Activated CD4-positive, alpha-beta T cell treated with anti-CD3 and anti-CD28 coated beads, Interleukin-2, amount 50 U/mL, for 4 hours (primary cell): ENCODE measurements at places on chromosomes 7 and 10.
A peak's percentile ranks its signal among the peaks of the same experiment; 100 is the strongest.

DNA sequence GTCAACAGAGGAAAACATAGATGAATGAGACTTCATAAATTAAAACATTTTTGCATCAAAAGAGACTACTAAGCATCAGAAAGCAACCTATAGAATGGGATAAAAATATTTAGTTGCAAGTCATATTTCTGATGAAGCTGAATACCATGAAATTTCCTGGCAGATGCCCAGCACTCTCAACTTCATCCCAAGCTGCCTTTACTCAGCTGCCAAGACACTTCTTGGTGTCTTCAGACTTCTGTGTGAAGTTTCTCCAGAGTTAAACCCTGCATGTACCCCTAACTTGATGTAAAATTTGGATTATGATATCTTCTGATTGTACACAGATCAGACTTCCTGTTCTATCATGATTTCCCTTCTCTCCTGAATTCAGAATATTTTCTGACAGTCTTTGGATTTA, 73.2 kb downstream of the AKR1C4 start:
- DNase-seq: no peak

DNA sequence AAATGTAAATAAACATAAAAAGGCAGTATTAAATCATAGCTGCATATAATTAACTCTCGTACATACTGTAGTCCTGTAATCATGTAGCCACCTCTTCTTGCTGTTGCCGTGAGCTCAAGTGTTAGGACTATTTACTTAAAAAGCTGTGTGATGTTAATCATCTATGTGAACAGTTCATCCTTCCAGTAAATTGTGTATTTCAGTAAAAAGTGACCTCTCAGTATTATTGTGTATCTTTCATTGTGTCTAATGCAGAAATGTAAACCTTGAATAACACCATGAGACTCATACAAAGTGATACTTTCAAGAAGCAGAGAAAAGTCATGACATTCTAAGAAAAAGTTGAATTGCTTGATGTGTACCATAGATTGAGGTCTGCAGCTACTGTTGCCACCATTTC, 38.0 kb downstream of the ADD3 start:
- DNase-seq: no peak

DNA sequence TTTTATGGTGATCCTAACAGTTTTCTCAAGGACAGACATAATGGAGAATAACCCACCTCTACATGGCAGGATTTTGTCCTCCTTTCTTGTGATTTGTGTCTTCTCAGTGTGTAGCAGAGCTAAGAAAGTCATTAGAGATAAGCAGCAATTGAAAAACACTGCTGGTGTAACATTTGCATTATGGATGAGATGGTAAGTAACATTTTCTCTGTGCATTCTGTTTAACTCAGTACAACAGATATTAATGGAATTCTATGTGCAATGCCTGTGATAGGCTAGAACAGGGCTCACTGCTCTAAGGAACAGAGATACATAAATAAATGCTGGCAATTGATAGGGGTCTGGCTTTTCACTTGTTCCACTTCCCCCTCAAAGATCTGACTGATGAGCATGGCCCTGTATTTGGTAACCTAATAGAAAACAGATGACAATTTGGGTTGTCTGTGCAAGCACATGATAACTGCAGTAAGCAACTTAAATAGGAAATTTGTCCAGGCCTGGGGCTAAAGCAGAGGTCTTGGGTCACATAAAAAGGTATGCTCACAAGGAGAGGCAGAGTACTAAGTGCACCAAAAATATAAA, 560.3 kb upstream of the POM121L12 start:
- DNase-seq: no peak

- no peak for DNase-seq
Measured at GRCh38 chr10:58104351-58104751, 163.3 kb downstream of the IPMK start.

- no peak for DNase-seq
Measured at GRCh38 chr7:10860516-10860915, 113.2 kb upstream of the PHF14 start.

DNA sequence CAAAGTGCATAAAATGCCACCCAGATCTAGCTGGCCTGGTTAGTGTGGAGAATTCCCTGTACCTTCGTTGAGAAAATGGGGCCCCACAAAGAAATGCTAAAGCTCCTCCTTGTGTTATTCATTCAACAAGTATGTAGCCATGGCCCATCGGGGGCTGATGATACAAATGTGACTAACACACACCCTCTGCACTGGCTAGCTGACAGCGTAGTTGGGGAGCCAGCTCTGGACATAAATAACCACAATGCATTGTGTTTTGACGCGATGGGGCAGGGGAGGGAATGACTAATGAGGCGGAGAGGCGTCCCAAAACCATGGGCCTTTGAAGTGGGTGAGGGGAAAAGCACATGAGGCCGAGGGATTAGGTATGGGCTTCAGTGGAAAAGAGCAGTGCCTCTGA, 28.2 kb upstream of the ASL start:
- no peak for DNase-seq

- DNase-seq: no peak
Measured at GRCh38 chr7:99218406-99219184, 10.7 kb upstream of the KPNA7 start.

DNA sequence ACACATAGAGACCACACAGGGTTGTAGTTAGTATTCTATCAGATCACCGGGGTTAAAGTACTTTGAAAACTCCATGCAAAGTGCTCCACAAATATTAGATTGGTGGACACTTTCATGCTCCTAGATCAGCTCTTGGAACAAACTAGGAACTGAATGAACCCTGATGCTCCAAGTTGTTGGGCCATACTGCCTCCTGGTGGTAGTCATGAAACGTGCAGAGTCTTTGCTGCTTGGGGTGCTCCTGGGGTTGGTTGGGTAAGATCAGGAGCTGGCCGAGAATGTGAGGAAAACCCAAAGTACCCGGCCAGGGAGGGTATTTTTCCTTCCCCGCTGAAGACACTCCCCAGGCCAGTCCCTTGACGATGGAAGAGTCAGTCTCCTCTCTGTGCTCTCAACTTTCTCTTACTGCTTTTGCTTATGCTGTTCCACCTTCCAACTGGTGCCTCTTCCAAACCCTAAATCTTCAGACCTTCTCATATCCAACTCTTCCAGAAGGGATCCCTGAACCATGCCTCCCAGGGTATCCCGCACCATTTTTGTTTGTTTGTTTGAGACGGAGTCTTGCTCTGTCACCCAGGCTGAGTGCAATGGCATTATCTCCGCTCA, 918 bp upstream of the RPEL1 start:
- DNase-seq: peak; percentile 54

GRCh38 chr10:122388287-122388997, 13.9 kb downstream of the PLEKHA1 start:
- no peak for DNase-seq

DNA sequence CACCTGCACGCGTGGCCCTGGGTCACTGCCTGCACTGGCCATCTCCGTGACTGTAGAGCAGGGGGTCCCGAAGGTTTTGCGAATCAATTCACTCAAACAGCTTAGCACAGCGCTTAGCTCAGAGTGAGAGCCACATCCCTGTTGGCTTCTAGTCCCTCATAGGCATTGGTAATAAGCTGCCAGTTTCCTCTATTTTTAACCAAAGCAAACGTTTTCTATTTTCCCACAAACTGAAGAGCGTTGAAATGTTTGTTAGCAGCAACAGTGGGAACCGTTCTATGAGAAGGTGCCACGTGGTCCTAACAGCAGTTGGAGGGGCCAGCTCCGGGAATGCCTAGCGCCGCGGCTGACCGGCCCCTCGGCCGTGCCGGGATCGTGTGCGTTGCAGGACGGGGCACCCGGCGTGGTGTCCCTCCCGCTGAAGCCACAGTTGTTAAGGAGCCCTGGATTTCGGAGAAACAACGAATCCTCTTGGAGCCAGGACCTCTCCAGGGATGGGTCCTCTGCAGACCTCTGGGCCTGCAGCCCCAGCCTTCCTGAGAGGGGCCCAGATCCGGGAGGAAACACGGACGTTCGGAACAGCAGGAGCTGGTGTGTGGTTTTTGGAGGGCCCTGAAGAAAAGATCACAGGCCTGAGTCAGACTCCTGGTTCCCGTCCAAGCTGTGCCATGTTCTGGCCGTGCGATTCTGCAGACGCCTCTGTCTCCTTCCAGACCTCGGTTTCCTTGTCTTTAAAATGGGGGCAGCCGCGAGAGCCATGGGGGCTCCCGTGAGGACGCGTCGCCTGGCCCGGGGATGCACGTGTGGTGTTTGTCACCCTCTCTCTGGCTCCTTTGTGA, 40.3 kb downstream of the FAM20C start:
- no peak for DNase-seq

GRCh38 chr10:29482591-29483431, 152.0 kb downstream of the SVIL start:
- DNase-seq: no peak

- no peak for DNase-seq
Measured at GRCh38 chr7:101747053-101747878, 70.2 kb upstream of the CUX1 start.

DNA sequence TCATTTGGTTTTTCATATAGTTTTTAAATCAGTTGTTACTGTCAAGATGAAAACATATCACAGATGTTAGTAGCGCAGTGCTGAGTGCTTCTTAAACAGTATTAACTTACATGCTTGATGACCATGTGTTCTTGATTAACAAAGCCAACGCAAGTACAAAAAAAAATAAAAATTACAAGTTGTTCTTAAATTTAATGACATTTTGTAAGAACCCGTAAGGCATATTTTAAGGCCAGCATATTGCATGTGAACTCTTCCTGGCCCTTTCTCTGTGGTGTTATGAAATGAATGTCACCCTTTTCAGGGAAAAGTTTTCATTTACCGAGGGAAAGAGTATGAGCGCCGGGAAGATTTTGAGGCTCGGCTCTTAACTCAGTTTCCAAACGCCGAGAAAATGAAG, 140.4 kb upstream of the NPS start:
- DNase-seq: no peak

GRCh38 chr10:59575269-59575668, 134.4 kb downstream of the SLC16A9 start:
- no peak for DNase-seq

DNA sequence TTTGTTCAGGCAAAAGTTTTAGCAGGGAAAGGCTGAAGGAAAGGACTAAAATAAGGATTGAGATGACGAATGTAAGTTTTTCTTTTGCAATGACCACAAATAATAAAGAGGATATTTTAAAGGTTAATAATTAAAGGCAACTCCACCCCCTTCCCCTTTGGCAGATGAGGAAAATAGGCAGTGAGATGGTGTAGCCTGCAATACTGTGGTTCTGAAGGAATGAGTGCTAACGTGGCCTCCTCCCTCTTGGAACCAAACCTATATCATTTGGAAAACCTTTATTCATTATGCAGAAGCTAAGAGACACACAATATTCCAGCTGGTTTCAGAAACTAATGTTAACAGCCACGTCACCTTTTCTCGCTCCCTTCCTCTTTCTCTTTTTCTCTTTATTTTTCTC, 70.9 kb upstream of the COL1A2 start:
- no peak for DNase-seq

DNA sequence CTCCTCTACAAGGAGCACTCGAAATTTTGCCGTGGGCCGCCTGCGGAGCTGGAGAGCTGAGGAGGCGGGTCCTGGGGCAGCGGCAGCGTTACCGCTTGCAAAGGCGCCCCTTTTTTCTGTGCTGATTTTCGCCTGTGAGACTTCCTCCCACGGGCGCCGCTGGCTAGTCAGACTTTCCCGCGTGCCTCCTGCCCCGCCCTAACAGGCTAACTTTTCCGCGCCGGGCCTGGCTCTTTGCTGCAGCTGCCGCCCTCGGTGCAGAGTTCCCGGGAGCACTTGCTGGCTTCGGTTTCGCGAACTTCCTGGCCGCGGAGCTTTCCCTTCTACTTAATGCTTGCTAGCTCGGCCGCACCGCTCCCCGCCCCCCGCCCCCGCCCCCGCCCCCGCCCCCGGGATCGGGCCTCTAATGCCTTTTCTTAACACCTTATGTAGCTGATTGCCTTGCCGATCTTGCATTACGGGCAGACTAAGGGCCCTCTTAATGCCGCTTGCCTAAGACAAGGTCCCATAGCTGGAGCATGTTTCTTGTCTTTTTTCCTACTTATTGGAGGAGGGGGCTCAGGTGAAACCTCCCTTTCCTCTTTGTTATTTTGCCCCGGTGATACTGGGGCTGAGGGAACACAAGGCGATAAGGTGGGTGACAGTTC, 37.9 kb upstream of the RASGEF1A start:
- DNase-seq: peak; percentile 61

DNA sequence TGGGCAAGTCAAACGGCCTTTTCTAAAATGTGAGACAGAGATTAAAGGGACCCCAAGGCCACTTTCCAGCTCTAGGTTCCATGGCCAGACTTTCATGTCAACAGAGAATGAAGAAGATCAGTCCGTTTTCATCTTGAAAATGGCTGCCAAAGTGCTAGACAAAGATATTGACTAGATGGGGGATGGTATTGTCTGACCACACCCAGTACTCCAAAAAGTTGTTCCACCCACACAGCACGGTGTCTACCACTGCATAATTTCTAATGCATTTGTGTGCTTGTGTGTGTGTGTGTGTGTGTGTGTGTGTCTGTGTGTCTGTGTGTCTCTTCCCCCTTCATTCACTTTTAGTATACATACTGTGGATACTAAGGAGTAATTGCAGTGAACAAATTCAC, 1.3 kb downstream of the COL1A2 start:
- no peak for DNase-seq
